ENCODE measurements at places on chromosomes 1 and 21. TPM values are rescaled to one million over a fixed set of nuclear protein-coding genes. Genes with fewer than 3 reads are reported as not detected.

GRCh38 chr1:168982778-168983177 is 123.7 kb upstream of the ATP1B1 start:
- DNase-seq: no peak

The PKP1 gene
- not detected for total RNA-seq

The CD48 gene
- total RNA-seq: 56.3 TPM

The EPS8L3 gene
- total RNA-seq: not detected

DNA sequence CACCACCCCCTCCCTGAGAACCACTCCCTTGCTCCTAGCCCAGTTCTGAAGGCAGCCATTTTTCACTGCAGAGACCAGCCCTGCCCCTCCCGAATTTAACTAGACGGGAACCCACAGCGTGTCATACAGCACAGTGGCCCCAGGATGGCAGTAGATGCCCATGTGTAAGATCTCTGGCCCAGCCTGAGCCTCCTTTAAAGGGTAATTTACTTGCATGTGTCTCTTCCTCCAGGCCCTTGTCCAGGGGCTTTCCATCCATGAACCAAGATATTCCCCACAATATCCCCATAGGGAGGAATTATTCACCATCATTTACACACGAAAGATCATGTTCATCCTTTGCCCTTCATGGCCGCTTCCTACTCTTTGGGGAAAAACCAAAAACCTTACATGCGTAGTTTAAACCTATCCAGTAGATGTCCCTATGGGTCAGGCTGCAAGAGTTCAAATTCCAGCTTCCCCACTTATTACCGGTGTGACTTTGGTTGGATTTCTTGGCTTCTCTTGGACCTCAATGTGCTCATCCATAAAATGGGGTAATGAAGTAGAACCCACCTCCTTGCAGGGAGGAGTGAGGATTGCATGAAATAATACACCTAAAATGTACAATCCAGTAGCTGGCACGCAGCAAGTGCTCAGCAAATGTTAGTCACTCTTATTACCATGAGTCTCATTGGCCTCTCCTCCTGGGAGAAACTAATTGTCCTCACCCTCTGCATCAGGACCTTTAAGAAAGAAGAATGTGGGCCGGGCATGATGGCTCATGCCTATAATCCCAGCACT is 4.0 kb upstream of the LACTBL1 start:
- peak; percentile 92 for DNase-seq

DNA sequence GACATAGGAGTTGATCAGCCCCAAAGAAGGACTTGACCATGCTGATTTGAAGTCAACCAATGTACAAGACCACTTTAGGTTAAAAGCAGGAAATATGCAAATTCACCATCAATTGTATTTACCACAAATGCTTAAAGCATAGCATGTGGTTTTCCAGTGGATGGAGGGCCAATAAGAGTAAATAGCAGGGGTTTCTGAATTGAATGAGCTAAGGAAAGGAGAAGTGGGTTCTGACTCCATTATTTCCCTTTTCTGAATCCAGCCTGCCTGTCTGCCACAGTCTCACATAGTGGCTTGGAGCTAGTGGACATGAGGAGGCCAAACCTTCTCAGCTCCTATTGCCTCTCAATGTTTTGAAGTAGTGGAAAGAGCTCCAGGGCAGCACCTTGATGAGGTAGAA is 7.2 kb upstream of the TNFSF18 start:
- DNase-seq: no peak

DNA sequence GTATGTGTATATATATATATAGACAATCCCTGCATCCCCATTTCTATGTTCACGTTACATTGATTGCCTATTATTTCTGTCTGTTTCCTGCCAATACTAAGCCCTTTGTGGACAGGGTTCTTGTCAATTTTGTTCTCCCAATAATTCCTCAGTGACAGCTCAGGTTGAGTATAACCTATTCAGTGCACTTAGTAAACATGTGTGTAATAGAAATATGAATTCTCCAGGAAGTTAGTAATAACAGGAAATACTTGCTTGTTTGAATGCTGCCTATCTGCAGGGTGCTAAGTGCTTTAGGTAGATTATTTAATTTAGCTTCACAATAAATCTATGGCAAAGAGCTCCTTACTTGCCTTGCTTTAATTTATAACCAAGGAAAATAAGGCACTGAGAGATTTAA is 52.8 kb upstream of the PTGFR start:
- DNase-seq: no peak

DNA sequence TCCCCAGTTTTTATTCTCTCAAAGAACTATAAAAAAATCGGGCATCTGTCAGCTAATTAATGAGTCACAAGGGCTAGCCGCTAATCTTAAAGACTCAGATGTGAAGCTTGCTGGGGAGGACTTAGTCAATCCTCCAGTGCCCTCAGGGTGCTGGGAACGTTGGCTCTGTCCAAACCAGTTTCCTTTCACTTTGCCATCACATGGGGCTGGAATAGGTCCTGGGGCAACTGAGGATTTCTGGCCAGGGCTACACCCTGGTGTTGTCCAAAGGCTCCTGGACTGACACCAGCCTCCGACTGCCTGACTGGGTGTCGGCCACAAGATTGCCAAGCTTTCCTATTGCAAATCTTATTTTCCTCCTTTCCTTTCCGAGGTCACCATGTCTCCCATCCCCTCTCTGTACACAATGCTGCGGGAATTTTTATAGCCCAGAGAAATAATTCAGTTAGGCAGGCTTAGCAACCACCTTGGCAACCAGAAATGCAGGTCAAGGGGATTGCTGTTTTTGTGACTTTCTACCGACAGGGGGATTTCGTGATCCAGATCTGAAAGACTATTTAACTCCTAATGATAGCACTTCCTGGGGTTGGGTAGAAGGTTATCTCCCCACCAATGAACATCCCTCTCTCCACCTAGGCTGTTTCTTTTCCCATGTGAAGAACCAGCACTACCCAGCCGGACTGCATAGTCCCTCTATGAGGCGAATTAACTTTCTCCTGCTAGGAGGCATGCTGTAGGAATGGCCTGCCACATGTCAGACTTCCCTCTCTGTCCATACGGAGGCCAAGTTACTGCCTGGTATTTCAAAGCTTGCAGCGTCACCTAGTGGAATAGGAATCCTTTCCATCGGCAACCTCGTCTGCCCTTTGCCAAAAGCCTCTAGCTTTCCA is 29.9 kb upstream of the CTBS start:
- DNase-seq: peak; percentile 67

GRCh38 chr1:153577138-153577537 is 11.5 kb upstream of the S100A2 start:
- DNase-seq: no peak

GRCh38 chr1:203325026-203325417 is 19.7 kb downstream of the BTG2 start:
- peak; percentile 93 for DNase-seq

- no peak for DNase-seq
Measured at GRCh38 chr1:210061992-210062391, 124.0 kb downstream of the SYT14 start.

The GNPAT gene
- 32.6 TPM for total RNA-seq

- DNase-seq: no peak
Measured at GRCh38 chr1:29845910-29846309, 609.6 kb downstream of the PTPRU start.
